ENCODE measurements at places on chromosomes 7 and 10. TPM values are rescaled to one million over a fixed set of nuclear protein-coding genes. Genes with fewer than 3 reads are reported as not detected.
A peak's percentile ranks its signal among the peaks of the same experiment; 100 is the strongest.

- DNase-seq, result no peak
Measured at GRCh38 chr7:47247132-47247531, 334.8 kb downstream of the TNS3 start.

- no peak for DNase-seq
Measured at GRCh38 chr10:111126077-111126476, 49.2 kb downstream of the ADRA2A start.

DNA sequence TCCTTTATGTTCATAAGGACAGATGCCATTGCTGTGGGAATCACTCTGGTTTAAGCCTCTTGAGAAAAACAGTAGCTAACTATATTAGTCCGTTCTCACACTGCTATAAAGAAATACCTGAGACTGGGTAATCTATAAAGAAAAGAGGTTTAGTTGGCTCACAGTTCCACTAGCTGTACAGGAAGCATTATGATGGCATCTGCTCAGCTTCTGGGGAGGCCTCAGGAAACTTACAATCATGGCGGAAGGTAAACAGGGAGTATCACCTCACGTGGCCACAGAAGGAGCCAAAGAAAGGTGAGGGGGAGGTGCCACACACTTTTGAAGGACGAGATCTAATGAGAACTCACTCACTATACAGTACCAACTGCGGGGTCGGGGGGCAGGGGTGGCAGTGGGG lies 2.9 kb upstream of the CAV2 start:
- no peak for DNase-seq

DNA sequence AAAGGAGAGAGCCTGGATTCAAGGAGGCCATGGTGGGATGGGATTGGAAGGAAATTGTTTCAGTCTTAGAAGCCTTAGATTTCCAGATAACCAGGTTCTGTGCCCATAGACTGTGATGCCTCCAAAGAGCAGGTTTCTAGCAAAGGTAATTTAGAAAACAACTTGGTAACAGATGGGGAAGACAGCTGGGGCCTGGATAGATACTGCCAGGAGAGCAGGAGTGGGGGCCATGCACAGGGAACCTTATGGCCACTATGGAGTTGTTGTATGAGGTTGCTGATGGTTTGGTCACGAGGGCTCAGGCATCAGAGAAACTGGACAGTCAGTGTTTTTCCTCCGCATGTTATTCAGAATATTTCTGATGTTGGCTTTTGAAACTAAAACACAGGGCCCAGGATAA lies 901.9 kb downstream of the LRMDA start:
- no peak for DNase-seq

GRCh38 chr10:10996966-10997620 lies 20.6 kb upstream of the CELF2 start:
- DNase-seq, result no peak

DNA sequence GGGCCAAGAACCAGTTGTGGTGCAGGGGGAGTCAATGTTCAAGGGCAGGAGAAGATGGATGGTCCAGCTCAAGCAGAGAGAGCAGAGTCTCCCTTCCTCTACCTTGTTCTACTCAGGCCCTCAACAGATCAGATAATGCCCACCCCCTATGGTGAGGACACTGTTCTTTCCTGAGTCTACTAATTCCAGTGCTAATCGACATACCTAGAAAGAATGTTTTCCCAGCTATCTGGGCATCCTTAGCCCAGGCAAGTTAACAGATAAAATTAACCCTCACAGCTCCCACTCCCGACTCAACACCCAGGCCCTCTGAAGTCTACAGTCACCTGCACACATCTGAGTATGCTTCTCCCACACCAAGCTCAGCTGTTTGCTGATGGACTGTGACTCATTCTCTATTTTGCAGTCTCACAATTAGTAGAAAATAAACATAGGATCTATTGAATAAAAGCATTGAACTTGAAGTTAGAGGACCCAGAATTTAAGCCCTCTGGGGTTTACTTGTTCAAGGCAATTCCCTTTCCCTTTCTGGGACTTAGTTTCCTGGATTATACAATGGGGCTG lies 17.1 kb downstream of the COL13A1 start:
- peak; percentile 20 for DNase-seq

GRCh38 chr7:95433952-95434556 lies 774 bp downstream of the PON2 start:
- no peak for DNase-seq

- no peak for DNase-seq
Measured at GRCh38 chr7:99789441-99790070, 5.6 kb upstream of the CYP3A4 start.

DNA sequence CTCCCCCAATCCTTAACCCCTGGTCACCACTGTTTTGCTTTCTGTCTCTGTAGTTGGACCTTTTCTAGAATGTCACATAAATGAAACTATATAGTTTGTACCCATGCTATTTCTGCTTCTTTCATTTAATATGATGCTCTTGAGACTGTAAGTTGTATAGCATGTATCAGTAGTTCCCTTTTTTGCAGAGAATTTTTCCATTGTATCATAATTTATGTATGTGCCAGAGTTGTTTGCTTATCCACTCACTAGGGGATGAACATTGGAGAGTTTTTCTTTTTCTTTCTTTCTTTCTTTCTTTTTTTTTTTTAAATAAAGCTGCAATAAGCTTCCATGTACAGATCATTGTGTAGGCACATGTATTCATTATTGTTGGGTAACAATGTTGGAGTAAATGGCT lies 544.8 kb downstream of the CNTNAP2 start:
- no peak for DNase-seq

DNA sequence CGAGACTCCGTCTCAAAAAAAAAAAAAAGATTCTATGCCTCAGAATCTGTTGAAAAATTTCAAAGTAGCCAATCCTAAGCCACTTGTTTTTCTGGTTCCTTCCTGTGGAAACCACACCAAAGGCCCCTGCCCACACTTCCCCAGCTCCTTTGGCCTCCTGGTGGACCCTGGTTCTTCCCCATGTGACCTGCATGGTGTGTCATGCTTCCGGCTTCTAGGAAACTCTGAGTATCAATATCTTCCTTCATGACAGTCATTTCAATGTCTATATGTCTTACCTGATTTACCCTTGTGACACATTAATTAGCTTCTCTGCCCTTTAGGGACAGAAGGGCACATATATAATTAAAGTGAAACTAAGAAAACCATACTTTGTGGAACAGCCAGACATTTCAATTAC lies 80.4 kb upstream of the GRB10 start:
- DNase-seq, result no peak

- no peak for DNase-seq
Measured at GRCh38 chr7:152862856-152863255, 103.3 kb downstream of the ACTR3B start.

- no peak for DNase-seq
Measured at GRCh38 chr7:116230191-116231005, 20.1 kb downstream of the TES start.

PRKAR2B gene
- 15.4 TPM for total RNA-seq

MYL10 gene
- not detected for total RNA-seq

GSTO2 gene
- 0.13 TPM for total RNA-seq

HOXA6 gene
- total RNA-seq, result not detected

PRLHR gene
- not detected for total RNA-seq

BLNK gene
- total RNA-seq, result not detected

GJC3 gene
- not detected for total RNA-seq

UCMA gene
- not detected for total RNA-seq

INMT gene
- total RNA-seq, result 0.08 TPM

CAV1 gene
- 154 TPM for total RNA-seq

CH25H gene
- total RNA-seq, result 0.55 TPM

GIMAP7 gene
- total RNA-seq, result not detected

RBP4 gene
- total RNA-seq, result 19.3 TPM

HSPA12A gene
- total RNA-seq, result 9.0 TPM
